T-cell (primary cell): ENCODE measurements at places on chromosomes 2 and 18. TPM values are rescaled to one million over a fixed set of nuclear protein-coding genes. Genes with fewer than 3 reads are reported as not detected.

DNA sequence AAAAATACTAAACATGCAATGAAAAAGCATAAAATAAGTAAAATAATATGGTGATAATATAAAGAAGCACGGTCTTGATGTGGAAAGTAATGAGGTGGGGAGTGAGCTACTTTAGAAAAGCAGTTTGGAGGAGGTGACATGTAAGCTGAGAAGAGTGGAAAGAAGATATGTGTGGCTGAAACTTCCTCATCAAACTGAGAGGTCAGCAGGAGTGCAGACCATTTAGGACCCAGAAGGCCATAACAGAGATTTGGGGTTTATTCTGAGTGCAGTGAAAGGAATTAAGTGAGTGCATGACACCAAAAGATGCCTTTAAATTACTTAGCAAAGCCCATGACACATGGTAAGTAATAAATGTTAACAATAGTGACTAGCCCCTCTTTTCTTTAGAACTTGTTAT is 24.4 kb upstream of the TMEM182 start:
- DNase-seq: no peak

- no peak for DNase-seq
Measured at GRCh38 chr2:119693967-119694366, 15.0 kb downstream of the TMEM177 start.

- DNase-seq: no peak
Measured at GRCh38 chr2:238985041-238985729, 137.3 kb downstream of the TWIST2 start.

GRCh38 chr2:193963472-193964119 is 1693.4 kb upstream of the SLC39A10 start:
- DNase-seq: no peak

GRCh38 chr2:224885836-224886547 is 156.3 kb downstream of the DOCK10 start:
- DNase-seq: no peak

DNA sequence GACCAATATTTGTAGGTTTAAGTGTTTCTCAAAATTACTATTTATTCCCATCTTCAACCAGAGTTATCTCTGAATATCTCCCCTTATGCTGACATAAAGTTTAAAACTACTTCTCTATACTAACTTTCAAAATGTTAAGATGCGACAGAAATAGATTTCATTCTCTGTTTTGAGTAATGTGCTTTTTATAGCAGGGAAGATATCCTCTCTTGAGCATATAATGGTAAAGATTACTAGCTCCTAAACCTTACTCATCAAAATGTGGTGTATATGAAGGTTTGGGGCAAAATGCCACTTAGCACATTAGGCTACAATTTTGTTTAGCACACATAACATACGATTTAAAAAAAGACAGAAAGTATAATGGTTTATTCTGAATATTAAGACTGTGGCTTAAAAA is 54.4 kb downstream of the CWC22 start:
- no peak for DNase-seq

DNA sequence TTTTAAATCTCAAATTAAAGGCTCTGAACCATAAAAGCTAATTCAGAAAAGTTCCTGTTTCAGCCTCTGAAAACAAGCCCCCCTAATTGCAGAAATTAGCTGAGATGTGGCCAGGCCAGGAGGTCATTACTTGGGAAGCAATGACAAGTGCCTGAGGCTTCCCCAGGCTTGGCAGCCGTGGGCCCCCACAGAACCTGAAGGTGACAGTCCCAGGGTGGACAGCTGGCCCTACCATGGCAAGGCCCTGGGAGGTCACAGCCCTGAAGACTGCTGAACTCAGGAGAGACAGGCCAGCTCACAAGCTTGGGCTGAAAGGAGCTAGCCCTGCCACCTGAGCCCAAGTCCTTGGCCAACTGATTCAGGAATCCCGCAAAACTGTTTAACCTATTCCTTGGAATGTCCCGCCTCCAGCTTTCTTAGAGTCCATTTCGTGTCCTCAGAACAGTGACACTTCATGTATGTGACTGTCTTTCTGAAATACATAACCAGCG is 54.3 kb upstream of the PKDCC start:
- no peak for DNase-seq

- DNase-seq: no peak
Measured at GRCh38 chr2:153028626-153029025, 310.2 kb downstream of the ARL6IP6 start.

The REG3A gene
- total RNA-seq: not detected

The KCNK3 gene
- not detected for total RNA-seq

The SMYD1 gene
- total RNA-seq: not detected

The RBM45 gene
- total RNA-seq: 16.8 TPM

The SPDYA gene
- total RNA-seq: 3.0 TPM
